ENCODE measurements at places on chromosomes 16 and 17.

DNA sequence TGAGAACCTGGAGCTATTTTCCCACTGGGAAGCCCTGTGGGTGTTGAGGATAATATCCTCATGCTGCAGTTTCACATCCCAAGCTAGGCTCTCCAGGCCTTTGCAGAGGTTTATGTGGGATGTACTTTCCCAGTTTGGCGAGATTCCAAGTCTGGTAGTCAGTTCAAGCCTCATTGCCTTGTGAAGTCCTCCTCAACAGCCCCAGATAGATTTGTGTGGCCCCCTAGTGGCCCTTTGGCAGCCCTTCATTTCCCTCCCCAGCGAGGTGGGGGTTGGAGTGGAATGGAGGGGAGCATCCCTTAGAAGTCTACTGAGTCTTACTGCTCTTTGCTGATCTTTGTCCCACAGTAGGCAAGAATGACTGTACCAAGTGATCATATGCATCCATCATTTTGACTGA is 137.9 kb downstream of the CDH11 start:
- peak; percentile 85 for DNase-seq

GRCh38 chr16:16021988-16022682 is 72.7 kb downstream of the ABCC1 start:
- peak; percentile 97 for DNase-seq

DNA sequence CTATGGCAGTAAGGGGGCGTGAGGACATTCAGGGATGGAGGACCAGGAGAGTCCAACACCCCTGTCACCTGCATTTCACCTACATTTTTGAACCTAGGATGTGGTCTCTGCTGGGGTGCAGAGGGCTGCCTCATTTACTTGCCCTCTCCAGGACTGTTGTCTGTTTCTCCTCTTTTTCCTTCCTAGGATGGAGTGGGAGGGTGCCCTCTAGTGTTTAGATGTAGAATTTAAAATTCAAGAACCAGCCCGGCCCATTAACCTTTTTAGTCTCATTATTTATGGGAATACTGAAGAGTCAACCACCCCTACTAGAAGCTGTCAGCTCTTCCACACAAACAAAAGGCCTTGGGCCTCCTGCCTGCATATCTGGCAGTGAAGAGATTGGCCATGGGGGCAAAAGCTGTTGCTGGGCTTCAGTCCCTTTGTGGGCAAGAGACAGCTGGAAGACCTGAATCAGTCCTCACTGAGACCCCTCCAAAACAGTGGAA is 2.5 kb upstream of the STARD3 start:
- peak; percentile 56 for DNase-seq

GRCh38 chr17:4881761-4882555 is 17.4 kb upstream of the C17orf107 start:
- DNase-seq = peak; percentile 72

DNA sequence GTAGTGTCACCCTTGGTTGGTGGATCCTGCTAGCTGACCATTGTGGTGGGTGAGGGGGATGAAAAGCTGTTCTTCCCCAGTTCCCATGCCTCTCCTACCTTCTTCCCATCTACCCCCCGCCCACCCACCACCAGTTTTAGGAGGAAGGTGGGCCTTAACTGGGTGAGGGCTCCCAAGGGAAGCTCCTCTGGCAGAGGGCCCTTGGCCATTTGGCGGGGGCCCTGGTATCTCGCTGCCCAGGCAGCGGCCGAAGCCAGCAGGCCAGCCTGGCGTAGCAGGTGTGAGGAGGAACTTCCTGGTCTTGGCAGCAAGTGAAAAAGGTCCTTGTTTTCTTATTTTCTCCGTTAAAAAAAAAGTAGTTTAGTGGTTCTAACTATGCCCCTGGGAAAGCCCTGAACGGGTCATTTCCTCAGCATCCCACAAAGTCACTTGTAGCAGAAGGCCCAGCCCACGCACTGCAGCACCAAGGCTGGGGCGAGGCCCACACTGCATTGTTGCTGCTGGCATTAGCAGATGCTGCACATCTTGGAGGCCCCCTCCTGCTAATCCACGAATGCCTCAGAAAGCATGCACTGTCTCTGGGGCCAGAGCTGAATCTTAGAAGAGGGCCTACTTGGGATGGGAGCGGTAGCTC is 72.5 kb downstream of the MPRIP start:
- no peak for DNase-seq

GRCh38 chr16:48507886-48508285 is 102.1 kb downstream of the N4BP1 start:
- no peak for DNase-seq

DNA sequence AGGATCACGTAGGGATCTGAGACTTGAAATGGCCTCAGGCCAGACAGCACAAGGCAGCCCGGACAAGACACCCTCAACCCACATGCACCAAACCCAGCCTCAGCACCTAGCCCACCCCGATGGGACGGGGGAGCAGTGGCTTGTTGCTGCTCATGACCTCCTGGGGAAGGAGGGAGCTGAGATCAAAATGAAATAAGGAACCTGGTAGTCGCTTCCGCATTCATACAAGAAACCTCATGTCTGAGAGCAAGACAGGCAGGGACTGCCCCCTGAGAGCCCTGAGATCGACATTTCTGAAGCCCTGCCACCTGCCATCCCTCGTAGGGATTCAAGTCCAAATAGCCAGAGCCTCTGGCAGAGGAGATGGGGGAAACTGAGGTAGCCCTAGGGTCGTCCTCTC is 5.7 kb upstream of the CEP131 start:
- DNase-seq = no peak

- DNase-seq = peak; percentile 43
Measured at GRCh38 chr17:75273977-75274708, 3.1 kb upstream of the MIF4GD start.

DNA sequence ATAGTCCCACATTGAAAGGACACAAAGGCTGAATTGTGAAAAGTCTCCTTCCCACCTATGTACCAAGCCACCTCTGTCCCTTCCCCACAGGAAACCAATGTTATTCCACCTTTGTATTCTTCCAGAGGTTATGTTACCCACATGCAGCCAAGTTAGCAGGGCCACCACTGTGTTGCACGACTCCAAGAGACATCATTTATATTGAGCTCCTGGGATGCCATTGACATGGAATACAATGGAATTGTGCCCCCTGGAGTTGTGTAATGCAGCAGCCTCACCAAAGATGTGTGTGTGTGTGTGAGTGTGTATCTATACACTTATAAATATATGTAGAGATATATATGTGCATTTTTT is 21.6 kb upstream of the MSI2 start:
- DNase-seq = no peak

- peak; percentile 91 for DNase-seq
Measured at GRCh38 chr17:69141431-69142174, at the start of gene ABCA6. ABCA6 (minus strand) TSS chr17:69141895; CDS start chr17:69140703, 1,192 bp downstream.

DNA sequence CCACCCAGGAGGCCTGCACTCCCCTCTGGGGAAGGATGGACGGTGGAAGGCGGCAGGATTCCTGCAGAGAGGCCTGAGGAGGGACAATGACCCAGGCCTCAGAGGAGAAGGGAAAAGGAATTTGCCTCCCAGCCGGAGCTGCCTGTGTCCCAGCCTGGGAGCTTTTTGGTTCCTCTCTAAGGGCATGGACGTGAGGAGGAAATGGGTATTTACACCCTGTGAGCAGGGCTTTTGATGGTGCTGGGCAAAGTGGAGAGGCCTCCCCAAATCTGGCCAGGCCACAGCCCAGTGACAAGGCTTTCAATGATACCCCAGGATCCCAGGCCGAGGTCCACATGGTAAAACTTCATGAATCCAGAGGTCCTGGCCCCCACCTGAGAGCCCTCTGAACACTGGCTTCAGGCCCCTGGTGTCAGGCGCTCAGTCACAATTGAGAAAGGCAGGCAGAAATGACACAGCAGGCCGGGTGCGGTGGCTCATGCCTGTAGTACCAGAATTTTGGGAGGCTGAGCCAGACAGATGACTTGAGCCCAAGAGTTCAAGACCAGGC is 56.0 kb upstream of the DOC2B start:
- no peak for DNase-seq

GRCh38 chr17:32570081-32570396 is 83.2 kb downstream of the CDK5R1 start:
- no peak for DNase-seq

GRCh38 chr16:72362973-72363372 is 191.0 kb upstream of the PMFBP1 start:
- peak; percentile 94 for DNase-seq

- no peak for DNase-seq
Measured at GRCh38 chr16:86363836-86364618, 146.3 kb upstream of the FOXF1 start.

GRCh38 chr17:16273499-16273898 is 56.5 kb downstream of the PIGL start:
- DNase-seq = peak; percentile 46
